ENCODE measurements at places on chromosomes 3 and 15.

GRCh38 chr3:115789481-115789880 is 166.2 kb downstream of the GAP43 start:
- no peak for DNase-seq

DNA sequence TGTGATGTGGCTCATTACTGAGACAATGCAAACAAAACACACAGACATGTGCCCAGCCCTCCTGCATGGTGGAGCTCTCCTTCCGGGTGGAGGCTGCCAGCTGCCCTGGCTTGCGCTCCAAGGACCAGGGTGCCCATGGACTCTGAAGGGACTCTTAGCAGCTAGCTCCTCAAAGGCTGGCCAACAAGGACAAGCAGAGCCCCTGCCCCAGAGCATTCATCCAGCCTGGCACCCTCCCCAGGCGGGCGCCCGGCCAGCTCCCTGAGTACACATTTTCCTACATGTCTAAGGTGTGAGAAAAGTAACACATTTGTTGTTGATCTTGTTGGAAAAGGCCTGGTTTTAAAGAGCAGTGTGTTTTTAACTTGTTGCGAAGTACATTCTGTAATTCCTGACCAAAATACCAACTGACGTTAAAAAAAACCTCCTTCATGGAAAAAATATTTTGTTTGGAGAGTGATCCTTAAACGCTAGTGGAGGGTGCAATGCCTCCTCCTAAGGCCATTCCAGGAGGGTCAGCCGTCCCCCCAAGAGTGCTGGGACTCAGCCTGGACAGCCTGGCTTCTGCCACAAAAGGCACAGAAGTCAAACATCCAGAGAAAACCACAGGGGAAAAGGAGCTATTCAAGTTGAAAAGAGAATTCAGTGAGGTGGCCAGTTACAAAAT is 86.9 kb downstream of the KLF15 start:
- DNase-seq, result peak; percentile 90

- no peak for DNase-seq
Measured at GRCh38 chr3:150428562-150428961, 20.5 kb downstream of the TSC22D2 start.

DNA sequence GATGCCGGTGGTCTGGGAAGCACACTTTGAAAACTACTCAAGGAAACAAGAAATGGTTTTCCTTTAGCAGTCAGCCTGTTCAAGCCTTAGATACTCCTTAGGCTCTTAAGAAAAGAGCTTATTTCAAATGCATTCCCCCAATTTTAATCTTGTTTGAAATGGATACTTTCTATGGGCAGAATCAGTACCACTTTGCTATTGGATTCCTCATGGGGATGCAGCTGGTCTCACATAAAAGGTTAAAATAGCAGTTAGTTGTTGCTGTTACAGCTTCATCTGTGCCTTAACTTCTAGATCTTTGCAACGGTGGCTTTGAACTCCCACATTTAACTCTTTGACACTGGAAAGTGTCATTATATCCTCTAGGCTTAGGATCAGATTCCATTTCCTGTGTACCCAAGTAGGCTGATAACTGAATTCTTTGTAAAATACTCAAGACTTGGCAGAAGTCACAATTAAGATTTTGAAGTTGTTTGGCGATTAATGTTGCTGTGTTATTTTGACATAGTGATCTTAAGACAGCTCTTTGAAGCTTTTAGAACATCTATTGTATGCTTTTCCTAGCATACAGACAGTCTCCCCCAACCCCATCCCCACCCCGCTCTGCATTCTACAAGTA is 2.2 kb downstream of the THBS1 start:
- DNase-seq, result no peak

DNA sequence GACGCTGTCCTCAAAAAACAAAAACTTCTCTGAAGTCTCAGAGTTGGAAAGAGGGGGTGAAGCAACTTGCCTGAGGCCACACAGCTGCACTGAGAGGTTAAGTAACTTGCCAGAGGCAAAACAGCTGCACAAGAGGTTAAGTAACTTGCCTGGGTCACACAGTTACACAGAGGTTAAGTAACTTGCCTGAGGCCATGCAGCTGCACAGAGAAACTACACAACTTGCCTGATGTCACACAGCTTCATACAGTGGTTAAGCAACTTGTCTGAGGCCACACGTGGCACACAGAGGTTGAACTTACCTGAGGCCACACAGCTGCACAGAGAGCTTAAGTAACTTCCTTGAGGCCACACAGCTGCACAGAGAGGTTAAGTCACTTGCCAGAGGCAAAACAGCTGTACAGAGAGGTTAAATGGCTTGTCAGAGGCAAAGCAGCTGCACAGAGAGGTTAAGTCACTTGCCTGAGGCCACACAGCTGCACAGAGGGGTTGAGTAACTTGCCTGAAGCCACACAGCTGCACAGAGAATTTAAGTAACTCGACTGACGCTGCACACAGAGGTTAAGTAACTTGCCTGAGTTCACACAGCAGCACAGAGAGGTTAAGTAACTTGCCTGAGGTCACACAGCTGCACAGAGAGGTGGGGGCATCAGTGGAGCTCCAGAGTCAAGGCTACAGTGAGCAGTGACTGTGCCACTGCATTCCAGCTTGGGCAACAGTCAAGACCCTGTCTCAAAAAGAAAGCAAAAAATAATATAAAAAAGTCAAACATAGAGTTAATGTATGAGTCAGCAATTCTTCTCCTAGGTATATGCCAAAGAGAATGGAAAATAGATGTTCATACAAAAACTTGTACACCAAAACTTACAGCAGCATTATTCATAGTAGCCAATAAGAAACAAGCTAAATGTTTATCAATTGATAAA is 12.0 kb upstream of the ACAD9 start:
- DNase-seq, result no peak
